ENCODE measurements at places on chromosomes 16 and 17.

DNA sequence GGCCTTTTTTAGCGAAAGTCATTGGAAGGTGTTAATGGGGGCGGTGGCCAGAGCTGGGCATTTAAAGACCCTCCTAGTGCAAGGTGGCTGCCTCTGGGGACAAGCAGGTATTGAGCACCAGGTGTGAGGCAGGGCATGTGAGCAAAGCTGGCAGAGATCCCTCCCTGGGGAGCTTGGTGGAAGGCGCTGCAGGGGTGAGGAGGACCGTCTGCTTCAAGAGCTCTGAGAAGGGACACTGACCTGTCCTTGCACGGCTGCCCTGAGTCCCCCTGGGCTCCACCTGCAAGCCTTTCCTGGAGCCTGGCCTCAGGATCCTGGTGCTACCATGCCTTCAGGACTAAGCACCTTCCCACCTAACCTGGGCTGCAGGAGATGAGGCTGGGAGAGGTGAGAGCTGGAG, 127.0 kb upstream of the CIBAR2 start:
- no peak for DNase-seq

DNA sequence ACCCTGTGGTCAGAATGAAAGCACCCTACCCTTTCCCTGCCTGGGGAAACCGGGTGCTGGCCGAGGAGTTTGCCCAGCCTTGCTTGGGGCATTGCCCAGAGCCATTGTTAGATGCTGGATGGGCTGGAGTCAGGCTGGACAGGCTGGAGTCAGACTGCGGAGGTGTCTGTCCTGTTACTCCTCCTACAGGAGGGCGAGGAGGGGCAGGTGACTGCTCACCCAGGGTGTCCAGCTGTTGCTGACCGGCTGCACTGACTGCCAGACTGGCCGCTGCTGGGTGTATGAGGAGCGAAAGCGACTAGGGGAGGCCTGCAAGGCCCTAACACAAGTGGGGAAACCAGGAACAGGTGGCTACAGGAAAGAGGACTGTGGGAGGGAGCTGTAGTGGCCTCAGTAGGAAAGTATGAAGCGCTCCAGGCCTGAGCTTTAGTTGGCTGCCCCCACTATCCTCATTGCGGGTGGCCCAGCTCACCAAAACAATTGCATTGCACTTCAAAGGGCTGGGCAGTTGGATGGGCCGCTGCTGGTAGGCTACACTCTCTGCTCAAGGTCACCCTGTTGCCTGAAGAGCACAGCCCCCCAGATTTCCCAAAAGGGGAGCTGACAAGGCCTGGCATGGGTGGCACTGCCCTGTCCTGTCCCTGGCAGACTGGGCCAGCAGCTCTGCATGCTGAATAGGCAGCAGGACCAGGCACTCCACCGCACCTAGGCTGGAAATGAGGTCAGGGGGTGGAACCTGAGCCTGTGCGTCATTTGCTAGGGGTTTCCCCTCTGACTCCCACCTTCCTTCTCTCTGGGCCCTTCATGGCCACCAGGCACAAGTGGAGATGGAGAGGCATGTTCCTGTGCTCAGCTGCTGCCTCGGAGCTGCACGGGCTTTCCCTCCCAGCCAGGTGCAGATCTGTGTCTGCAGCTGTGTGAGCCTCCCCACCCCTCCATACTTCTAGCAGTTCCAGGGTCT, 18.4 kb downstream of the LDHD start:
- DNase-seq = no peak

DNA sequence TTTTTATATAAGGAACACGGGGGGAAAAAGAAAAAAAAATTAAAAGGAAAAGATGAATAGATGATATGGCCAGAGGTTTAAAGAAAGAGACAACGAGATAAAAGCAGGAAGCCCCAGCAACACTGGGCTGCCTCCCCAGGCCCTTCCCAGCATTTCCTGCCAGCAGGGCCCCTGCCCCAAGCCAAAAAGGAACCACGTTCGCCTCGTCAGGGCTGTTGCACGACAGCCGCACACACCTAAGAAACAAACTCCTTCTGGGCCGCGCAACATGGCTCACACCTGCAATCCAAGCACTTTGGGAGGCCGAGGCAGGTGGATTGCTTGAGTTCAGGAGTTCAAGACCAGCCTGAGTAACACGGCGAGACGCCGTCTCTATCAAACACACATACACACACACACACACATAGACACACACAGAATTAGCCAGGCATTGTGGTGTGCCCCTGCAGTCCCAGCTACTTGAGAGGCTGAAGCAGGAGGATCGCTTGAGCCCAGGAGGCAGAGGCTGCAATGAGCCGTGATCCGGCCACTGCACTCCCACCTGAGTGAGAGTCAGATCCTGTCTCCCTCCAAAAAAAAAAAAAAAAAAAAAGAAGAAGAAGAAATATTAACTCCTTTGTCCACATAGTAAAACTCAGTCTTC, 83.0 kb downstream of the ANKRD11 start:
- DNase-seq = no peak

DNA sequence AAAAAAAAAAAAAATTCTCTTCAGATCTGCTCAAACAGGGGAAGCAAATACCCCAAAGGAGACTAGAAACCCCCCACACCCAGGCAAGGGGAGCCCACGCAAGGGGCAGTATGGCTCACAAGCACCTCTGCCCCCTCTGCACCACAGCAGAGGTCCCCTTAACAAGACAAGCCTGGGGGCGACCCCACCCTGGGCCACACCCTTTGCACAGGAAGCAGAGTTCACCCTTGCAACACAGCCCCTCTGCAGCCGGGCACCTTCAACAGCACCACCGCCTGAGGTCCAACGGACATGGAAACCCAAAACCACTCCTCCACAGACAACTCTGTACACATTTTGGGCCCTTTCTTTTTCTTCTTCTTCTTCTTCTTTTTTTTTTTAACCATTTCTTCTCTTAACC, 12.8 kb downstream of the AXIN1 start:
- DNase-seq = no peak

DNA sequence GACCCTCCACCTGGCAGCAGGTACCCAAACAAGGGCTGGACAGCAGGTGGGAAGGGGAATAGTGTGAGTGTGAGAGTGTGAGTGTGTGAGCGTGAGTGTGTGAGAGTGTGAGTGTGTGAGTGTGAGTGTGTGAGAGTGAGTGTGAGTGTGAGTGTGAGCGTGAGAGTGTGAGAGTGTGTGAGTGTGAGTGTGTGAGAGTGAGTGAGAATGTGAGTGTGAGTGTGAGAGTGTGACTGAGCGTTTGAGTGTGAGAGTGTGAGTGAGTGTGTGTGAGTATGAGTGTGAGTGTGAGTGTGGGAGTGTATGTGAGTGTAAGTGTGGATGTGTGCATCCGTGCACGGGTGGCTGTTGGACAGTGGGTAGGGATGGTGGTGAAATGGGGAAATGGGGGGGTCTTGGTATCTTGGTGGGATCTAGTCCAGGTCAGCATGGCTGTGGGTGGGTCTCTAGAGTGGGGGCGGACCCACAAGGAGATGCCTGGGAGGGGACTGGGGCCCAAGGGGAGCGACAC, 408 bp downstream of the ADGRG1 start:
- DNase-seq = no peak

- DNase-seq = no peak
Measured at GRCh38 chr17:52495646-52496045, 337.1 kb upstream of the CA10 start.

DNA sequence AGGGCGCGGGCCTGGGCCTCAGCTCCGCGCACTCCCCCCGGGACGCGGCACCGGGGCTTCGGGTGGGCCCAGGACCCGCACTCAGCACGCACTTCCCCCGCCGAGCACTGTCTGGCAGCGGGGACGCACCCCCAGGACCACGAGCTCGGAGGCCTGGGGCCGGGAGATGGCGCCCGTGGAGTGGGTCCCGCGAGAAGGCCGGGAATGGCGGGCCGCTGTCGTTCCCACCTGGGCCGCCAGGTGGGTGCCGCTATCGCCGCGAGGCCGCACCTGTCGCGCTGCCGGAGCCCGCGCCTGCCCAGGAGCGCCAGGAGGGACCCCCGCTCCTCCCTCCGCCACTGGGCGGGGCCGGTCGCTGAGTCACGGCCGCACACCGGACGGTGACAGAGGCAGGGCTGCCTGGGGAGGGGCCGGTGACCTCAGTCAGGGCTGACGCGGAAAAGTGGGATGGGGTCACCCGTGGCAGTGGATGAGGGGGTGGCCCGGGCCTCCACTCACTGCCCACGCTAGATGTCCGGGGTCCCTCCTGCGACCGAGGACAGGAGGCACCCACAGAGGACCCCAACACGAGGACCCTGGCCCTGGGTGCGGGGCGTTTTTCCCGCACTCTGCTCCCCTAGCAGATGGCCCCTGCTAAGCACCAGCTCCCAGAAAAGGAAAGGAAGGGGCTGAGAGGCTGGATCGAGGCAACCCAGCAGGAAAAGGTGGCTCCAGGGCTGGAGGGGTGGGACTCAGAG, 6.9 kb upstream of the ACTG1 start:
- no peak for DNase-seq

- DNase-seq = no peak
Measured at GRCh38 chr16:75535211-75535843, 581 bp downstream of the CHST5 start.

DNA sequence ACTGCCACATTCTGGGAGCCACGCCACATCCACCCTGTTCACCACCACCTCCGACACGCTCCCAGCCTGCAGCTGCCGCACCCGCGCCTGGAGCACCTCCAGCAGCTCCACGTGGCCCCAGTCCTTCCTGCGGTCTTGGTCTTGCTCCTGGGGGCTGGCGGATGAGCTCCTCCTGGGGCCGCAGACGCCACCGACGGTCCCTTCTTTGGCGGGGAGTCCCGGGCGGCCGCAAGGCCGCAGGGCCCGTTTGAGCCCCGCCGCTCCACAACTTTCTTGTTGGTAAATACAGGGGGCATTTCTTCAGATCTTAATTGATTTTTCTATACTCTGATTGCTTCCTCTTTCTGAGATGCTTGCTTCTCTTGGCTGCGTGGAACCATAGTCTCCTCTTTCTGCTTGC, 75.3 kb upstream of the MED13 start:
- DNase-seq = no peak

DNA sequence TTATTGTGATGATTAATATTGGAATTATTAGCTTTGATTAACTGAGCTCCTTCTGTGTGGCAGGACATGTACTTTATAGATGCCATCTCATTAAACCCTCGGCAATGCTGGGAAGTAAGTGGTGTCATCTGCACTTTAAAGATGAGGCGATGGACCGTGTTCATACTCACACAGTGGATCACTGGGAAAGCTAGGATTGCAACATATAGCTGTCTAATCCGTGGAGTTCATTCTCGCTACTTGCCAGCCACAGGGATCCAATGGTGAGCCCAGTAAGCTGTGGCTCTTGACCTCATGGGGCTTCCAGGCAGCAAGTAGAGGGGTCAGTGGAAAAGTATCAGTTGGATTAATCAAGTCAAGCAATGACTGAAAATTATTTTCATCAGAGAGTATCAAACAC, 587.9 kb downstream of the CDH13 start:
- DNase-seq = no peak

GRCh38 chr17:27958708-27959381, 65.7 kb upstream of the LYRM9 start:
- DNase-seq = no peak

DNA sequence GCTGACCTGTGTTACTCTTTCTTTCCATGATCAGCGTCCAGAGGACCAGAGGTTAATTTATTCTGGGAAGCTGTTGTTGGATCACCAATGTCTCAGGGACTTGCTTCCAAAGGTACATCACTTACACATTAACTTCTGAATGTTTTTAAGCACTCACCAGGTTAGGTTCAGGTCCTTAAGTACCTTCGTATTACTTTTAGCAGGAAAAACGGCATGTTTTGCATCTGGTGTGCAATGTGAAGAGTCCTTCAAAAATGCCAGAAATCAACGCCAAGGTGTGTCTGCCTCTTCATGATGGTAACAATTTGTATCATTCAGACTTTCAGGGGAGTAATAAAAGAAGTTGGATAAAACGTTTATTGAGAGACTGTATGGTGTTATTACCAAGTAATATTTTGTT, 3.3 kb downstream of the HERPUD1 start:
- no peak for DNase-seq

DNA sequence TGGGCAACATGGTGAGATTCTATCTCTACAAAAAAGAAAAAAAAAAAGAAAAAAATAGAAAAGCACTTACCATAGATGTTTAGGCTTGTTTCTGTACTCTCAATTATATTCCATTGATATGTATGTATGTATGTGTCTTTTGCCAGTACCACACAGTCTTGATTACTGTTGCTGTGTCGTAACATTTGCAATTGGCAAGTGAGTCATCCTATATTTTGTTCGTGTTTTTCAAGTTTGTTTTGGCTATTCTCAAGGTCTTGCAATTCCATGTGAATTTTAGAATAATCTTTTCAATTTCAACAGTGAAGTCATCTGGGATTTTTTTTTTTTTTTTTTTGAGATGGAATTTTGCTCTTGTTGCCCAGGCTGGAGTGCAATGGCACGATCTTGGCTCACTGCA, 19.3 kb downstream of the SPECC1 start:
- no peak for DNase-seq

DNA sequence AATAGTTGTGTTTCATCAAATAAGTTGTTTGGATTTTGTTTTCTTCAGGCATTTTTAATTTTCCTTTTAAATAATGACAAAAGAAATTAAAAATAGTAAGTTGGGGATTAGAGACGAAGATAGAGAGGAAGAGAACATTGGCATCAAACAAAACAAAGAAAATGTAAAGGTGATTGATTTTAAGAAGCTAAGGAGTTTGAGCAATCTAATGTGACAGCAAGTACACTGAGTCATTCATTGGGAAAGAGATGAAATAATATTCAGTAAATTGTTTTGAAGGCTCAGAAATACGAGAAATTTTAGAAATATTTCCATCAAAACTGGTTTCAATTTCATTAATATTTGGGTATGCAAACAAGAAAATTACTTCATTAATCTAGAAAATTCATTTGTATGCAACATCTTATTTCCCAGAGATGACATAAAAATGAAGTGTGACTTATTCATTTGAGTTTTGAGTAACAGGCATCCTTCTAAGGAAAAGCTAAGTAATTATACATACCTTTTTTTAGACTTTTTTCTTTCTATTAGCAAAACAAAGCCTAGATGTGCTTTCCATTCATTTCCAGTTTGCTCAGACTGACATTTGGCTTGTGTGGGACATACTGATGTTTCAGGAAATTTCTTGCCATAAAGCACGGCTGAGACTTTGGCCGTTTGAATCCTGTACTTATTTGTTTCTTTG, 66.7 kb downstream of the COX10 start:
- no peak for DNase-seq

GRCh38 chr16:80594756-80595155, 54.0 kb downstream of the DYNLRB2 start:
- no peak for DNase-seq

DNA sequence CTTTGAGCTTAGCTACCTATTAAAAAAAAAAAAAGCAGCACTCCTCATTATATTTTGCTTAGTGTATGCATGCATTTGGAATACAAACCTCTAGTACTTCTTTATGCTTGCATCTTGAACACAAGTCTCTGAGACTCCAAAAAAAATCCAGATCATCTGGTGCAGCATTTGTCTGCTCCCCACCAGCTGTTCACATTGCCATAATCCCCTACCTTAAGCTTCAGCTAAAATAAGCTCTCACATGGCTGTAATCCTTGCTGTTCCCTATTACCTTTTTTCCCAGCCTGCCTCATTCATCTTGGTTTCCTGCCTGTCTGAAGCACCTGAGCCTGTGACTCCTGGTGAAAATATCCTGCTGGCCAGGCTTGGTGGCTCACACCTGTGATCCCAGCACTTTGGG, 7.5 kb upstream of the NFATC2IP start:
- no peak for DNase-seq

All from SK-N-DZ (cell line).